Thoracic aorta (tissue), 2 donors: ENCODE measurements at places on chromosomes 6 and 20. TPM values are rescaled to one million over a fixed set of nuclear protein-coding genes. Genes with fewer than 3 reads are reported as not detected.

DNA sequence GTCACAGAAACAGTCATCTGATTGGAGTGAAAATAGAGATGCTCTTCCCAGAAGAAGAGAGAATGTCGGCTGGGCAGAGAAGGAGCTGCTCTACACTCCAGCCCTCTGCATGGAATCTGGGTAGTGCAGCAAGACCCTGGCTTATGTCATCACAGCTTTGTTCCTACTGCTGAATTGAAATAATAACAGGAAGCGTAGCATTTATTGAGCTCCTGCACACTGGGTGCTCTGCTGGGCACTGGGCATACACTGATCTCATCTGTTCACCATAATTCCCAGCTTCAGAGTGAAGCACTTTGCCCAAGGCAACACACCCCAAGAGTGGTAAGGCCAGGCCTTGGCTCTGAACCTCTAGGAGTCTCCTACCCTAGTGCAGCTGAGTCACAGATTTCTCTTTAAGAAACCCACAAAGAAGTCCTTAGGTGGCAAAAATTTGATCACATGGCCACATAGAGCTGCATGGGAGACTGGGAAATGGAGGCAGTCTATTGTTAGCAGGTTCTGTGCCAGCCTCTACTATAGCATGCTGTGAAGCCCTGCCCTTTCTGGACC lies 3.9 kb upstream of the SDCBP2 start:
- H3K36me3 ChIP-seq = no peaks in the 10 kb centered on the region
- no peak for DNase-seq
- peaks cover 5% of the 10 kb centered on the region for H3K4me1 ChIP-seq
- no peak overlapping the region for H3K4me3 ChIP-seq
- no peak overlapping the region for H3K27ac ChIP-seq
- no peaks in the 10 kb centered on the region for H3K27me3 ChIP-seq

- no peak overlapping the region for H3K4me3 ChIP-seq
- H3K36me3 ChIP-seq = no peaks in the 10 kb centered on the region
- no peak for DNase-seq
- no peaks in the 10 kb centered on the region for H3K27me3 ChIP-seq
- no peaks in the 10 kb centered on the region for H3K4me1 ChIP-seq
Measured at GRCh38 chr6:135226537-135226936, 45.4 kb downstream of the MYB start.

GRCh38 chr20:36644032-36644705 lies 1.8 kb downstream of the SLA2 start:
- no peak for DNase-seq
- no peak overlapping the region for H3K27ac ChIP-seq
- no peaks in the 10 kb centered on the region for H3K27me3 ChIP-seq

DNA sequence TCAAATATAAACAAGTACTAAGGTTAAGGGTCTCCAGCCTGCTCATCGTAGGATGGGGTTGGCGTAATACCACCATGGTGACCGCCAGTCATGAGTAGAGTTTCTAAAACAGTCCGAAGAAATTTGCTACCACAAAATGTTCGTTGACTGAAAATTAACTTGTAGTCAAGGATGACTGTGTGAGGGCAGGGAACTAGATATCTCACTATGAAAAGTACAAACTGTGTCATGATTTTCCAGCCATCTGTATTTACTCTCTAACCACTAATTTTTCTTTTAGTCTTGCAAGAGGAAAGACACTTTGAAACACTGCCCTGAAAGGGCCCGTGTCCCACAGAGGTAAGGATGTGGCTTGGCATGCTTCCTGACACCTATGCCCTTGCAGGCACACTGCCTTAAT lies 99.7 kb downstream of the IRF4 start:
- H3K4me1 ChIP-seq = no peaks in the 10 kb centered on the region
- H3K36me3 ChIP-seq = peaks cover 8% of the 10 kb centered on the region

GRCh38 chr20:38094373-38094891 lies 60.9 kb downstream of the RPRD1B start:
- H3K4me1 ChIP-seq = peaks cover 28% of the 10 kb centered on the region
- no peak overlapping the region for H3K4me3 ChIP-seq
- peaks cover 14% of the 10 kb centered on the region for H3K36me3 ChIP-seq
- H3K27me3 ChIP-seq = no peaks in the 10 kb centered on the region
- DNase-seq = no peak

- no peaks in the 10 kb centered on the region for H3K36me3 ChIP-seq
- H3K27ac ChIP-seq = no peak overlapping the region
- H3K27me3 ChIP-seq = no peaks in the 10 kb centered on the region
- no peak for DNase-seq
- peaks cover 8% of the 10 kb centered on the region for H3K4me1 ChIP-seq
Measured at GRCh38 chr6:14210077-14210476, 92.5 kb downstream of the CD83 start.

Gene CLVS2
- not detected for total RNA-seq

Gene TSBP1
- total RNA-seq = not detected

Gene HLA-DQB1
- 11.1 TPM for total RNA-seq

GRCh38 chr6:45647341-45648261 lies 269.9 kb upstream of the SUPT3H start:
- H3K4me3 ChIP-seq = no peak overlapping the region
- no peaks in the 10 kb centered on the region for H3K36me3 ChIP-seq
- H3K27me3 ChIP-seq = no peaks in the 10 kb centered on the region
- no peak overlapping the region for H3K27ac ChIP-seq

DNA sequence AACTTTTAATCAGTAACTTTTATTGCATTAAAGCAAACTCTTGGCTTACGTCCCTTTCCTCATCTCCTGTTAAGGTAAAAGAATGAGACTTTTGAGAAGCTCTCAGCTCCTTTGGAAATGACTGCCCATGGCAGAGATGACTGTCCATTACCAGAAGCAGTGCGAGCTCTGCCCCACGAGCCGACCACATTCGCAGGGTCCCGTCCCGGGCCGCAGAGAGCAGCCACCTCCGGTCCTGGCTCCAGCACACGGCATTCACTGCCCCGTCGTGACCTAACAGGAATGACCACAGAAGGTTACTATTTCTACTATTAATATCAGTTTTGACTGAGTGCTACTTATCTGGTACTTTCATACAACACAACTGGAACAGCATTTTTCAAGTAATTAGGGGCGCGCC lies 63.4 kb downstream of the WDR27 start:
- no peaks in the 10 kb centered on the region for H3K27me3 ChIP-seq
- no peak for DNase-seq
- no peak overlapping the region for H3K27ac ChIP-seq
- peaks cover 2% of the 10 kb centered on the region for H3K36me3 ChIP-seq
- H3K4me3 ChIP-seq = no peak overlapping the region
- H3K4me1 ChIP-seq = no peaks in the 10 kb centered on the region

DNA sequence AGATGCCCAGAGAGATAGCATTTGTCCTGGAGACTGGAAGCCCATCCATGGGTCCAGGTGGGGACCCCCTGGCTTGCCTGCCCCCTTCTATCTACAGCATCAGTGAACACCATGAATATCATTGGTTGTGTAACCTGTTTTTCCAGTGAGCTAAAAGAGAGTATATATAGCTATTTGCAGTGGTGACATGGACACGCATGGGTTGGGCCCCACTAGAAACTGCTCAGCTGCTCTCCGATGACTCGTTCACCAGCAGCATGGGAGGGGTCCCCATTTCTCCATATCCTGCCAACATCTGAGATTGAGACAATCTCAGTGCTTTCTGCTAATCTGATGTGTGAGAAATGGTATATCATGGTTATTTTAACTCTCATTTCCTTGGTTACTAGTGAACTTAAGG lies 4.0 kb upstream of the ZC3H12D start:
- H3K36me3 ChIP-seq = no peaks in the 10 kb centered on the region
- no peaks in the 10 kb centered on the region for H3K27me3 ChIP-seq
- no peaks in the 10 kb centered on the region for H3K4me1 ChIP-seq
- no peak overlapping the region for H3K27ac ChIP-seq
- DNase-seq = no peak
- no peak overlapping the region for H3K4me3 ChIP-seq

DNA sequence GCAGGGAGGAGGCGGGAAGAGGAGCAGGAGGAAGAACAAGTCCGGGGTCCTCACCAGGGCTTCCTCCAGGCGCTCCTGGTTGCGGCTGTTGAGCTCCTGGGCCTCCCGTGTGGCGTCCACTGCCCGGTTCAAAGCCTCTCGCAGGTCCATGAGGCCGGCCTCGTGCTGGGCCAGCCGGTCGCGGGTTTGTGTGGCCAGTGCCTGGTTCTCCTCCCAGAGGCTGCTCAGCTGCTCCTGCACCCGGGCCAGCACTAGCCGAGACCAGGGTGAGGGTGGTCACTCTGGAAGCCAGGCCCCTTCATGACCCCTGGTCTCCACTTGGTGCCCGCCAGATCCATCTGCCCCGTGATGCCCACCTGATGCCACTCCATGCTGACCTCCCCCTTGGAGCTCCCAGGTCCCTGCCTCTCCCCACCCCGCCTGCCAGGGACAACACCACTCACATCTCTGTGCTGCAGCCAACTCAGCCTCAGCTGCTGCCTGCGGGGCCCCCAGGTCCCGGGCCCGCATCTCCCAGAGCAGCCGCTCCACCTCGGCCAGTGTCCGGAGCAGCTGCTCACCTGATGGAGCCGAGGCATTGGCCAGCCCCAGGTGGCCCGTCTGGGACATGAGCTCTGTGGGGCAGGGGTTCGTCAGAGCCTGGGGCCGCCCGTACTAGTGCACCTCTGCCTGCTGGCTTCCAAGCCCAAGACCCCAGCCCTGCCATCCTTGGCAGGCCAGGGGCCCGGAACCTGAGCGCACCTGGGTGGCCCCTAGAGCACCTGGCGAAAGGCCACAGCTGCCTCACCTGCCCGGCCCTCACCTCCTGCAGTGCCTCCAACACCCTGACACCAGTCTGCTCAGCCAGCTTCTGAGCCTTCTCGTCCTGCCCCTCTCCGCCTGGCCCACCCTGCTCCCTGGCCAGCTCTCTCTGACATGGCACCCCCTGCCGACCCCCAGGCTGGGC lies 15.9 kb downstream of the ADRM1 start:
- no peak overlapping the region for H3K4me3 ChIP-seq
- DNase-seq = no peak
- H3K27me3 ChIP-seq = no peaks in the 10 kb centered on the region
- H3K4me1 ChIP-seq = no peaks in the 10 kb centered on the region
- H3K27ac ChIP-seq = no peak overlapping the region
